Activated CD8-positive, alpha-beta memory T cell treated with anti-CD3 and anti-CD28 coated beads for 24 hours (primary cell): ENCODE measurements at places on chromosomes 12 and 14.

GRCh38 chr12:105968025-105968424 is 170.7 kb downstream of the NUAK1 start:
- no peak for DNase-seq

GRCh38 chr14:20409226-20409625 is 4.1 kb downstream of the TEP1 start:
- DNase-seq: no peak

- DNase-seq: peak; percentile 61
Measured at GRCh38 chr14:24806061-24806678, 172.2 kb upstream of the GZMB start.

- DNase-seq: no peak
Measured at GRCh38 chr14:95341564-95341963, 21.9 kb upstream of the CLMN start.

GRCh38 chr14:44010595-44010994 is 496.5 kb downstream of the FSCB start:
- no peak for DNase-seq

DNA sequence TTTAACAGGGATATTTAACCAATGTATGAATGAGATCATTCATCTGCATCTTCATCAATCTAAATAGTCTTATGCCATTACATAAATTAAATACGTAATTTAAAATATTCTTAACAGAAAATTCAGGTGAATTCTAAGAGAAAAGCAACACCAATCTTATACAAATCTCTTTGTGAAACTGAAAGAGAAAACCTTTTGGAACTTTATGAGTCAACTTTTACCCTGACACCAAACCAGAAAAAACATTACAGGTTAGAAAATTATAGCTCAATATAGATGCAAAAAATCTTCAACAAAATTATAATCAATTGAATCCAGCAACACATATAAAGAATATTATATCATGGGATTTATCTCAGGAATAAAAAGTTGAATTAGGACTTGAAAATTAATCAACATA is 3.4 kb downstream of the GLIPR1L1 start:
- DNase-seq: no peak

DNA sequence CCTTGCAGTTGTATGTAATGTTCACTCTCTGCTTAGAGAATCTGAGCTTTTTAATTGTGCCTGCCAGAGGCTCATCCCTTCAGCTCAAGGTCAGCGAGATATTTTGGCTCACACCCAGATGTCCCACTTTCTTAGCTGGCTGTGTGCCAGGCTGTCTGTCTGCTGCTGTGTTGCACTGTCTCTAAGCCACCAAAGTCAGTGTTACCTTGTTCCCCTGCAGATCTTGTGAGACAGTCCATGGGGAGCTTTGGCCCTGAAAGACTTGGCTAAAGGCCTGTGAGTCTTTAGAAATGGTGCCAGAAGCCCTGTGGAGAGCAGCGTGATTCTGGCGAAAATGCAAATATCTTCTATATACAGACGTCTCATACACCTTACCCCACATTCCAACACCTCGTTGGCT is 293.7 kb downstream of the TTC6 start:
- no peak for DNase-seq

DNA sequence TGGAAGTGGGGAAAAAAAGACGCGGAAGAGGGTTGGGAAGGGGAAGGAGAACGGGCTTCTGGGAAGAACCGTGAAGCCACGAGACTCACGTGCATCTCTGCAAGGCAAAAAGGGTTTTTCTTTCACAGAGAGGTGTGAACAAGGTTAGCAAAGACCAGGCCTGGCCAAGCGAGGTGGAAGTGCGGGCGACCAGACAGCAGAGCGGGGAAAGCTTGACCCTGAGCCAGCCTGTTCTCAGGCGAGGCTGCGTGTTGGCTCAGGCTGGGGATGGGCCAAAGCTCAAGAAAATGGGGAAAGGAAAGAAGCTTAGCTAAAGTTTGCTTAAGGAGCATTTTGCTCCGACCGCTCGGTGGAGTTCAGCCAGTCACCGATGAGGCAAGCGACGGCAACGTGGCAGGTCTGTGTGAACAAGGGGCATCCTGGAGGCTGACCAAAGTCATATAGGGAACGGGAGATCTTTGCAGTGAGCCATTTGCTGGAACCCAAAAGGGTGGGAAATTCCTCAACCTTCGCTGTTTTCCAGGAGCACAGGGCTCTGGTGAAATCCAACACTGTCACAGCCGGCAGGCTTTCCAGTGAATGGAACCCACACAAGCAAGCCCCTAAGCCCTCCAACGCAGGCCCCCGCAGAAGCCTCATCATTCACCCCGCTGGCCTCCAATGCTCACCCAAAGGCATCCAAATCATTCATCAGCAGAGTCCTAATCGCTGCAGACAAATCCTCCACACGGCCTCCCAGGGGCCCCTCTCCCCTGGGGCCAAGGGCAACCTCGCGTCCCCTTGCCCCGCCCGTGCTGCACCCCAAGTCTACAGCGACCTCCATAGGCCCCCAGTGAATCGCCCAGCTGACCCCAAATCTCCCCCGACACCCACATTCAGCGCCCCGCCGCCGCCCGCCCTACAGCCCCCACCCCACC is 754 bp downstream of the ZNF605 start:
- peak; percentile 65 for DNase-seq

- DNase-seq: no peak
Measured at GRCh38 chr12:27751386-27752047, 28.5 kb upstream of the KLHL42 start.

- no peak for DNase-seq
Measured at GRCh38 chr12:67540920-67541624, 107.5 kb upstream of the DYRK2 start.

DNA sequence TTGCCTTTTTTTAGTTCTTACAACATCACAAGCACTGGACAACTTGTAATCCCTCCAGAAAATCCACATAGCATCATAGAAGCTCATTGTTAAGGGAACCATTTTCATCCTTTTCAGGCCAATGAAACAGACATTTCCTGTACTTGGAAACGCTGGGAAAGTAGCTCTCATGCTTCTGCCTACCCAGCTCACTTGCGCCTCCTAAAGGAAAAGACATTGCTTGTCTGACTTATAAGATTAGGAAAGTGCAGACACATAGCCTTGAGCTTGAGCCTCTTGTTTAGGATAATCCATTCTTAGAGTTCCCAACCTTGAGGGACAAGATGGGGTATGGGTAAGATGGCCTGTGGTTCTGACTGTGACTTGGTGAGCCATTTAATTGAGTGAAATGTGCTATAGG is 589.5 kb downstream of the NOVA1 start:
- no peak for DNase-seq

DNA sequence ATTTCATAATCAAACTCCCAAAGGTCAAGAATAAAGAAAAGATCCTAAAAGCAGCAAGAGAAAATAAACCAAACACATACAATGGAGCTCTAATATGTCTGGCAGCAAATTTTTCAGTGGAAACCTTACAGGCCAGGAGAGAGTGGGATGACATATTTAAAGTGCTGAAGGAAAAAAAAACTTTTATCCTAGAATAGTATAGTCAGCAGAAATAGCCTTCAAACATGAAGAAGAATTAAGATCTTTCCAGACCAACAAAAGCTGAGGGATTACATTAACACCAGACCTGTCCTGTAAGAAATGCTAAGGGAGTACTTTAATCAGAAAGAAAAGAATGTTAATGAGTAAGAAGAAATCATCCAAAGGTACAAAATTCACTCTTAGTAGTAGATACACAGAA is 215.7 kb upstream of the IGF1 start:
- no peak for DNase-seq

GRCh38 chr14:58815161-58815701 is 177.5 kb downstream of the DACT1 start:
- DNase-seq: no peak

- DNase-seq: no peak
Measured at GRCh38 chr12:50021031-50021430, 4.3 kb downstream of the RACGAP1 start.

- no peak for DNase-seq
Measured at GRCh38 chr12:126950266-126950665, 1316.7 kb upstream of the TMEM132C start.

DNA sequence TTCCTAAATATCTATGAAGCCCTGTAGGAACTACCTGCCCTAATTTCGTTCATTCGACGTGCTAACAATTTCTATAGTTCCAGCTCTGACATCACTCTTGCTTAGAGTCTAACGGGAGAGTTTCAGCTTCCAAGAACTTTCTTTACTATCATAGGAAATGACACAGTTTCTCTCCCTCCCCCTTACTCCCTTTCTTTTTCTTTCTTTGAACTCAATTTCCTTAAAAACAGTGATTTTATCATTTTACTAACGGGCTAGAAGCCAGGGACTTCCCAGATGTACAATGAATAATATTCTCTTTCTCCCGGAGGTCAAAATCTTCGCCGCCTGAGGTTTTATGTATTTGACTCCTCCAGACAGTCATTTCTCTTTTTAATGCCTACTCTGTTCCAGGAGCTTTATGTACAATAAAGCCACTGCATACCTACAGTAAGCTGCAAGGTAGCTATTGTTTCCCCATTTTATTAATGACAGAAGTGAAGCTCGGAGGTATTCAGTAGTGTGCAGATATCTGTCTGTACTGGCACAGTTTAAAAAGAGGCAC is 15.7 kb downstream of the SMCO2 start:
- DNase-seq: no peak

- peak; percentile 77 for DNase-seq
Measured at GRCh38 chr12:117134059-117134458, 34.8 kb upstream of the TESC start.

GRCh38 chr14:101405171-101405883 is 156.0 kb upstream of the DIO3 start:
- DNase-seq: no peak
